HCT116 (cell line): ENCODE measurements at places on chromosomes 3 and 15.
A peak's percentile ranks its signal among the peaks of the same experiment; 100 is the strongest.

- DNase-seq = no peak
These were observed 22.6 kb downstream of the LMCD1 start for GRCh38 chr3:8524249-8524648.

- DNase-seq = no peak
These were observed 844 bp downstream of the NR2F2 start for GRCh38 chr15:96331144-96331944.

- no peak for DNase-seq
These were observed 6.8 kb downstream of the STOML1 start for GRCh38 chr15:73985101-73985873.

DNA sequence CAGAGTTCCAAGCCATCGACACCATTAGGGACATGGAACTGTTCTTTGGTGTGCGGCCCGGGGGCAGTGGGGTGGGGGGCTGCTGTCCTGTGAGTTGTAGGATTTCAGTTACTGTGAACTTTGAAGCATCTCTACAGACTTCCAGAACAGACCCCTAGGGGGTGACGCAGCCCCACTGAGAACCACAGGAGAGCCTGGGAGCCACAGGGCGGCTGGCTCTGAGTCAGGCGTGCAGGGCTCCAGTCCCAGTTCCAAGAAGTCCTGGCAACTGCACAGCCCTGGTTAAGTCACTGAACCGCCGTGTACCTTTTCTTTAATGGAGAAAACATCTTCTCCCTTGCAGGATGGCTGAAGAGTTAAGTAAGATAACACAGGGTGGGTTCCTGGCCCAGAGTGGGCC lies 23.5 kb upstream of the LRTM1 start:
- no peak for DNase-seq

DNA sequence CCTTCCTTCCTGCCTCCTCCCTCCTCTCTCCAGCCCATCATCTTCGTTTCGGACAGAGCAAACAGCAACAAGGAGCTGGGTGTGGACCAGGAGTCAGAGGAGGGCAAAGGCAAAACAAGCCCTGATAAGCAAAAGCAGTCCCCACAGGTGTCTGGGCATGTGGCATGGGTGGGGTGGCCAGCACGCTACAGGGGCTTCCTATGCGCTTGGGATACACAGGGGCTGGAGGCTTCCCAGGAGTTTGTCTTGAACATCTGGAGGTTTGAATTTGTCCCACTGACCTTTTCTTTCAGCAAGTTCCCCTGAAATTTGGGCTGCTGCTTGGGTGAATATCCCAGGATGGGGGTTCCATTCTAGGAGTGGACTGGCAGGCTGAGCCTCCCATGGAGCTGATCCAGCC lies 48.9 kb downstream of the CAPN3 start:
- no peak for DNase-seq

DNA sequence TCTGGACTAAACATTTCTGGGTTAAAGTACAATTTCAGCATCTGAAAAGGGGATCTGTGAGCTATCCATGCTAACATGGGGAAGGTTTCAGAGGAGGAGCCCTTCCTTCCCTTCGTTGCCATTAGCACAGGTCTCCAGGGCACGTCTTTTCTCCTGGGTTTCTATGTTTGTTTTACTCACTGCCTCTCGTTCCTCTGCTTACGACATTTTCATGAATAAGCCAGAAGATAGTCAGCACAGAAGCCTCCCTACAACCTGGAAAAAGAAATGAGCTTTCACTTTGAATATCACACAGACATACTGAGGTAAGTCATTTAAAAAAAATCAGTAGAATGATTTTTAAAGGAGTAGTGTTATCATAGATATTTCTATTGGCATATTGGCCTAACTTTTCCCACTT lies 117.2 kb upstream of the KCNMB2 start:
- DNase-seq = no peak

GRCh38 chr3:149454746-149455145 lies 19.8 kb upstream of the TM4SF4 start:
- DNase-seq = no peak

- no peak for DNase-seq
These were observed 4.6 kb downstream of the MCCC1 start for GRCh38 chr3:183094711-183095110.

DNA sequence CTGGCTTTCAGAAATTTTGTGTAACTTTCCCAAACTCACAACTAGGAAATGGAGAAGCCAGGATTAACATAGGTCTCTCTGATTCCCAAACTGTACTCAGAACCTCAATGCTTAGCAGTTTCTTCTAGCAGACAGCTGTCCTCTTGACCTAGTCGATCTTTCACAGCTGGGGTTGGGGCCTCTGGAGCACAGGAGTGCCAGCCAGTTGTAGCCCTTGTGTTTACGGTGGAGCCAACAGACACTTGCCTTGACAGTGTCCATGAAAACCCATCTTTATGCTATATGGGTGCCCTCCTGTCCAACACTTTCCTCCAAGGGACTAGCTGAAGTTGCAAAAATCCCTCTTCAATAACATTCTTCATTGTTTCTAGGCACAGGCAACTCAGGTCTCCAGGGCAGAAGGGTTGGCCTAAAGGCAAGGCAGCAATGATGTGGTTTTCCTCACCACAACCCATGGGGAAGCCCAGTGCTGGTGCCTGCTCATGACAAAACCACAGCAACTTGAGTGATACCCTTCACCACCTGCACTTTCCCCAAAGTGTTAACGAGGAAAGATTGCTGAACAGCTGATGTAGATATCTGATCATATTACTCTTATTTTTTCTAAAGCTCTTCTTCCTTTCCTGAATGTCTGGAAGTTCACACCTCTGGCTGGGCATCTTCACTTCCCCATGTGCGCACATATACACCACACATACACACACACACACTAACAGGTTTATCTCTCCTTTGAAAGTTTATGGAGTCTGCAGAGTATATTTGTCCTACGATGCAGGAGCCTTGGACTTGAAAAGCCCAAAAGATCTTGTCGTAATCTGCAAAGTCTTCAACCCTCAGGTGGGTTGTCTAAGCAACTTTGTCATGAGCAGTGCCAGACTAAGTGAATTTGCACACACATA lies 11.0 kb upstream of the KNG1 start:
- DNase-seq = no peak

- no peak for DNase-seq
These were observed at the start of gene GHSR for GRCh38 chr3:172447611-172448579. TSS of gene GHSR (minus strand) at chr3:172448456. CDS start at chr3:172448413, 43 bp downstream.

GRCh38 chr15:76345583-76345879 lies 9.0 kb downstream of the ISL2 start:
- no peak for DNase-seq

GRCh38 chr3:146033950-146034349 lies 127.0 kb downstream of the PLOD2 start:
- DNase-seq = no peak

DNA sequence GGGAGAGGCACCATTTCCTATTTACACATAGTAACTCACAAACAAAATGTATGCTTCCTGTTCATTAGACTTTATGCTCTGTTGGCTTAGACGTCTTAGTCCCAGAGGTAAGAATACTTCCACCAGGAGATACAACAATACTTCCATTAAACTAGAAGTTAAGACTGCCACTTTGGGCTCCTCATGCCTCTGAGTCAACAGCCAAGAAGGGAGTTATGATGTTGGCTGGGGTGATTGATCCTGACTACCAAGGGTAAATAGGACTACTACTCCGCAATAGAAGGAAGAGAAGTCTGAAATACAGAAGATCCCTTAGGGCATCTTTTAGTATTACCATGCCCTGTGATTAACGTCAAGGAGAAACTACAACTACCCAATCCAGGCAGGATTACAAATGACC lies 43.5 kb upstream of the ABI3BP start:
- DNase-seq = peak; percentile 2

- no peak for DNase-seq
These were observed 3.1 kb upstream of the CPNE9 start for GRCh38 chr3:9700536-9700935.

GRCh38 chr3:163785693-163786092 lies 1292.6 kb downstream of the SI start:
- peak; percentile 22 for DNase-seq

DNA sequence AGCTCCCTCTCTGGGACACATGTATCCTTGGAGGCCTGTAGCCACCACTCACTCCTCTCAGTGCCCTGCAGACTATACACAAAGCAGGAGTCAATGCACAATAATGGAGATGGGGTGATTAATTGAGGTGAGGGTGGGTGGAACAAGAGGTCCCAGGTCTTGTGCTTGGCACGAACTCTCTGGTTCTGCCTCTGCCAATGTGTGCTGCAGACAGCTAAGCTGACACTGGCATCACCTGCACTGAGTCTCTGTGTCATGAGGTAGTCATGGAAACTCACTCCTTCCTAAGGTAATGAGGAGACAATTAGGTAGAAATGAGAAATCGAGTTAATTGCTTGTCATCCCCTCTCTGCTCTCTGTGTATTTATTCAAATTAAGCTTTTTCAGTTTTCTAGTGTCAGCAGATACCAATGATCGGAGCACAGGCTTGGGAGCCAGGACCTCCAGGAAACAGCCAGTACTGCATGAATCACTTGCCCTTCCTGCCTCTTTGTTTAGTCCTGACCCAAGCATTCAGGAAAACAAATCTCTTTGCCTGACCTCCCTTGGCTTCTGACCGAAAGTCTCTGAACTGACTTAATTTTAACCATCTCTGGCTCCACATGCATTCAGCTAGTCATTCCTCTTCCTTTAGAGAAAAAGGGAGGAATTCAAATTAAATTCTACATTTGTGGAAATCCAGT lies 56.7 kb downstream of the DRD3 start:
- no peak for DNase-seq

GRCh38 chr15:70025413-70026296 lies 72.1 kb downstream of the TLE3 start:
- no peak for DNase-seq

DNA sequence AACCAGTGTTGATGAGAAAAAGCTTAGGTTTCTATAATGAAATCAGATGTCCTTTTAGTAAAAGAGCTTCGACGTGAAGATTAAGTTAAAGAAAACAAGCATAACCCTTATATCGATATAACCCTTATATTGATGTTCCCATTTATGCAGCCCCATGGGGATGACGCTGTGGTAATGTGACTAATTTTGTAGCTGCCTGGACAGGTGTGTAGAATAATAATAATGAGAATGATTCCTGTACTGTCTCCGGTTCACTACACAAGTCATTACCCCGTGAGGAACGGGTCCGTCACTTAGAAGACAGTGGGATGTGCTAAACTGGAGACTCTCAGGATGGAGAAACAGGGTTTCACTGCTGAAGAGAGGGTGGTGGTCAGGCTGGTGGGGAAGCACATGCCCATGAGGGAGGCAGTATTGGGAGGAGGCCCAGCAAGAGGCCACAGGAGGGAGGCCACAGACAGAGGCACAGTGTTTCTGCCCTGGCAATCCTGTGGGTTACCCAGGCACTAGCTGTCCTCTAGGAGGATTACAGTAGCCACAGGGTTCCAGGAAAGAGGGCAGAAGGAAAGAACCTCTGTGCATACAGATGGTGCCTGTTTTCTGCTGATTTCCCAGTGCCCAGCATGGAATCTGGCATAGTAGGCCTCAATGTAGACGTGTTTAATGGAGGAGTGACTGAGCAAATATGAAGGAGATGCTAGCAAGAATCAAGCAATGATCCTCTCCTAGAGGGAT lies 191.1 kb upstream of the TSC22D2 start:
- DNase-seq = no peak

GRCh38 chr3:71258116-71258515 lies 325.4 kb downstream of the FOXP1 start:
- no peak for DNase-seq

DNA sequence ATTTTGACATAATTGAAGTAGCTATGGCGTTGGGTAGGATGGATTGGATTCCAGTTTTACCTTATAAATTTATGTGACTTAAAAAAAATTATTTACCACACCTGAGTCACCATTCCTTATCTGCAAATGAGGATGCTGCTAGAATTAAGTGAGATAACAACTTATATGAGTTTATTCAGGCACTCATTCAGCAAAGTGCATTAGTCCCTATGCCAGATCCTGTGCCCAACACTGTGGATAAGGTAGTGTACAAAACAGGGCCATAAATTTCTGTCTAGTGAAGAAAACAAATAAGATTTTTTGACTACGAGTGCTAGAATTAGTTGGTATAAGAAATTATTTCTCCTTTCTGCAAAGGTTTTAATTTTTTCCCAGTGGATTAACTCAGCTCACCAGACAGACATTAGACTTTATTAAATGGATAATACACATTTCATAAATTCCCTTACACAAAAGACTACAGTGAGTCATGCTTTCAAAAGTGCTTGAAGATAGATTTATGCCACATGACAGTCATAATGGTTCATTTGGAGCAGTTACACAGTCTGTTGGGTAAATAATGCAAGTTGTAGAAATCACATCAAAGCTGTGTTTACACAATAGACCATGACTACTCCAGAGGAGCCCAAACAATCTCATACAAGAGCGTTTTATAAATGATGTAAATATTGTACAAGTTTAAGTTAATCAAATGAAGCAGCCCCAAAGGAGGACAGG lies 129.9 kb upstream of the TGFBR2 start:
- DNase-seq = peak; percentile 28

DNA sequence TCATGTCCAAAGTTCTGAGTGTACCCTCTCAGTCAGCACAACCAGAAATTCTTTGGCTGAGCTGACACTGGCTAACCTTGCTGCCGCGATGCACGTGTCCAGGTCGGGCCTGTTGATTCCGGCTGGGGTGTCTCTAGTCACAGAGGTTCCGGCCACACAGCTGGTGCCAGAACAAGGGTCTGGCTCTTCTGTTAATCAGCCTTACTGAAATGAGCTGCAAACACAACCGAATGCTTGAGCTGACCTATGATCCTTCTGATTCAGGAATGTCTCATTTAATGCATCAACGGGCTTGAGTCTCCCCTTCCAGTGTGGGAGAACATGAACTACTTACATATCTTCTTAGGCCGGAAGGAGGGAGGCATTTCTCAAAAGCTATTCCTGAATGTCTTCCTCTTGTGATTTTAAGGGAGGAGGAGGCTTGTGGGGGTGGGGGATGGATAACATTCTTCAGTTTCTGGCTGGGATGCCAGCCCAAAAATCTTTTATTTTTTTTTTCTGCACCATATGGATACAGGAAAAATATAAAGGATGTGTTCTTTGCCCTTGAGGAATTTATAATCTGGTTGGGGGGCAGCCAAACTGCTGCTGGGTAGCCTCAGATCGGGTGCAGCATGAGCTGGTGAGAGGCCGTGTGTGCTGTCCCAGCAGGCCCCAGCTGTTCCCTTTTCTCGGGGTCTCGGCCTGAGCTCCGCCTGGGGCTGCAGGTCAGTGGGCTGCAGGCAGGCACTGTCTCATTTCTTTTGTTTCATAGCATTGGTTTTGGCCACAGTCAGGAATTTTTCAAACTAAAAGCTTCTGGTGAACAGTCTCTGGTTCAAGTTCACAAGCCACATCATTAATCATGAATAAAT lies 319.1 kb upstream of the TBL1XR1 start:
- DNase-seq = no peak

DNA sequence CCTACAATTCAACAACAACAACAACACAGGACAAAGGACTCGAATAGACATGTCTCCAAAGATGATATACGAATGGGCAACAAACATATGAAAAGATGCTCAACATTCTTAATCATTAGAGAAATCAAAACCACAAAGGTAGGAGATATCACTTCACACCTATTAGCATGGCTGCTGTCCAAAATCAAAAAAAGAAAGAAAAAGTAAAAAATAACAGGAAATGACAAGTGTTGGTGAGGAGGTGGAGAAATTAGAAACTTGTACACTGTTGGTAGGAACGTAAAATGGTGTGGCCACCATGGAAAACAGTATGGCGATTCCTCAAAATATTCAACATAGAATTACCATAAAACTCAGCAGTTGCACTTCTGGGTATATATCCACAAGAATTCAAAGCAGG lies 312.3 kb upstream of the STT3B start:
- no peak for DNase-seq
